ENCODE measurements at places on chromosomes 2 and 18.

DNA sequence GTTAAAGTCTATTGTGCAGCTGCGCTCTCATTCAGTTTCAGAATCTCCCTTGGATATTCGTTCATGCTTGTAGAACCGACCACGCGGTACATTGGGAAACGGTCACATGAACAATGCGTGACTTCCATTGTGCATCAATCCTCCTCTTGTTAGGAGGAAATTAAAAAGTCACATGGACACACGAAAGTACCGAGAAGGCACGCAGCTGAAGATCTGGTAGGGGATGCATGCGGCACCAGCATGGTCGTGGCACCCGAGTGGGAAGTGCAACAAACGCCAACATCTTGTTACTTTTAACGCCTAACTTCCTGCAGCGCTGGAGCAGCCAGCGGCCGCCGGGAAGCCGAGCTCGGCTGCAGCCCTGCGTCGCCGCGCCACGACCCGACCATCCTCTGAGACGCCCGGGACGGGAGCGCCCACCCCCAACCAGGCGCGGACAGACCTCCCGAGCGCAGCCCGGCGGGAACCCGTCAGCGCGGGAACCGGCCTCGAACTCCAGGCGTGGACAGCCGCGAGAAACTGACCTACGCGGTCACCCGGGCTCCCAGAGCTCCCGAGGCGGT lies 412 bp downstream of the OSBPL1A start:
- DNase-seq, result peak; percentile 47

DNA sequence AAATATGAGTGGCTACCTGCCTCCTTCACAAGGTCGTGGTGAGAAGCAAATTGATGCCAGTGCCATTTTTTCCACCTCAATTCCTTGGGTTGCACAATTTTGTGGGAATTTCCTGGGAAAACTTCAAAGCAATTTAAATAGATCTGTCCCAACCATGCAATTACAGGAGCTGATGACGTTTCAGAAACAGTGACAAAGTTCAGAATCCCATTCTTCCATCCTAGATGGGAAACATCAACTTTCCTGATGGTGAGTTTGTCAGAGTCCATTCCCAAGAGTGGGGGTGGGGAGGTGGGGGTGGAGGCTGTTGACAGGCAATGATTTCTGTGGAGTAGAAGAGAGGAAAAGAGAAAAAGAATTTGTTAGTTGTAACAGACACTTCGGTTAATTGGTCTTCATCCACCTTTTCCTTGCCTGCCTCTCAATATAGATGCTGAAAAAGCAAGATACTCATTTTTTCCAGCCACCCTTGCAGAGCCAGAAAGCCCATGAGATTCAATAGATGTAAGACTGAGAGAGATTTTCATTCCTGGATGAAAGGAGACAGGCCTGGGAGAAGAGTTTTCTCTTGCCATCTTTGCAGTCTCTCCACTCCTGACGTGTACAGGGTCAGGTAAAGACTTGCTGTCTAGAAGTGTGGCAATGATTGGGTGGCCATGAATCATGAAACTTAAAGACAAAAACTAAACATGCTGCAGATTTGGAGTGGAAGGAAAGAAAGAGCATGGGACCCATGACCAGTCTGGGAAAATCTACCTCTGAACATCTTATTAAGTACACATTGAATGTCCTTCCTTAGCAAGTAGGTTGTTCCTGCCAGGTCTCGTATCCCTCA lies 47.3 kb downstream of the SOCS6 start:
- DNase-seq, result no peak

DNA sequence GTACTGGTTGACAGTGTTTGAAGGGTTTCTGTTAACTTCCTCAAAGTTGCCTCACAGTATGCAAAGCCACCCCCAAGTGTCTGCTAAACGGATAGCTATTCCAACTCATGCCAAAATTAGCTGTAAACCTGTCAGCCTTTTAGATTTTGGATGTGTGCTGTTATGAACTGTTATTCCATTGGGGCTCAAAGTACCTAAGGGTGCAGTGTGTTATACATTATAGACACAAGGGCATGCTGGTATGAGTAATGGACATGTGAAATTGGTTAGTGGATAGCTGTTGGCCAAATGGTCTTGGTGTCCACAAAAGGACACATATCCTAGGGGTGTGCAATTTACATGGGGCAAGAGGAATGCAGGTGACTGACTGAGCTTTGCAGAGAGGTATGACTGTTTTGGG lies 33.7 kb upstream of the CCBE1 start:
- no peak for DNase-seq

GRCh38 chr18:49708662-49709346 lies 104.5 kb downstream of the ACAA2 start:
- no peak for DNase-seq

- DNase-seq, result no peak
Observed at GRCh38 chr2:63975437-63976124, 43.6 kb downstream of the VPS54 start.

DNA sequence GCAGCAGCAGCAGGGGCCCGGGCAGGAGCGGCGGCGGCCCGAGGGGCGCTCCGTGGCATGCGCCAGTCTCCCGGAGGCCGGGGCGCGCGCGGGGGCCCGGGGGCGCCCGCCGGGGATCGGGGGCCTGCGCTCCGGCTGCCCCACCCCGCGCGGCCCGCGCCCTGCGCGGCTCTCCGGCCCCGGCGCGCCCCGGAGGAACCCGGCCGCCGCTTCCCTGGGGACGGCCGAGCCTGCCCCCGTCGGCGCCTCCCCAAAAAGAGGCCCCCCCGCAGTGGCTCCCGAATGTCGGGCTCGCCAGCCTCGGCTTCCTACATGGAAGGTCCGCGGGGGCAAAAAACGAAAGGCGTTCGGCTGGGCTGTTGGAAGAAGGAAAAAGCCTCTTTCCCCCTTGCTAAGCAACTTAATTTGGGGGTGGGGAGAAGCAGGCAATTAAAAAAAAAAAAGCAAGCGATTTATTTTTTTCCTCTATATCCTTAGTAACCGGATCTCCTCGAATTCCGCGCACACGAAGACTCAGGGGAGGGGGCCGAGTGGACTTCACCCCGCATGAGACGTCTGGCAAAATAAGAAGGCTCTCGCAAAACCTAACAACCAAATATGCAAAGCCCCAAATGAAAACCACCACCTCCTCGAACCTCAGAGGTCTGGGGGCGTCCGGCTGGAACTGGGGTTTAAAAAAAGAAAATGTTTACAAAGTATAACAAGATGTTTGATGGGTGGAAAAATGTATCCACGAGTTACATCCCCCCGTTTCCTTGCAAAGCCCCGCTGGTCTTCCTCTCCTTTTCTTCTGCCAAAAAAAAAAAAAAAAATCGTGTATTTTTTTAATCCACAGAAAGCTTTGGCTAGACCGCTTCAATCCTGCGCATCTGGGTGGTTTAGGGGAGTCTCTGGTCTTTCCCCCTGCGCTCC lies at the start of gene SMAD7:
SMAD7 (minus strand) TSS at position 430 of the 912 bp plus-strand sequence. CDS start 541 bp downstream, outside the sequence.
- DNase-seq, result peak; percentile 27

- no peak for DNase-seq
Observed at GRCh38 chr2:8225266-8225665, 456.6 kb upstream of the ID2 start.

DNA sequence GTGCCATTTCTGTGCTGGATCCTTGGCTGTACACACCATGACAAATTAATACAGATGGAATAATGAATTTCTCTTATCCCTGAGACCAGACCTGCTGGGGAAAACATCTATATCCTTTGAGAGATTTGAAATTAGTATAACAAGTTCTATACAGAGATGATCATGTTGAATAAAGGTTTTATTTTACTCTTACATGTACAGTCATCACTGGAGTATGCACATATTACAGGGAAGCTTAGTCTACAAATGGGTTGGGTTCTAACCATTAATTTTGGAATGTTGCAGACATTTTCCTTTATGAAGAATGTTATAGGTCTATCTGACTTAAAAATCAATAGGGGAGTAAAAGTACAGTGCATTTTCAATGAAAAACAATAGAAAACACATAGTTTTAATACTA lies 29.9 kb upstream of the MMADHC start:
- DNase-seq, result no peak

DNA sequence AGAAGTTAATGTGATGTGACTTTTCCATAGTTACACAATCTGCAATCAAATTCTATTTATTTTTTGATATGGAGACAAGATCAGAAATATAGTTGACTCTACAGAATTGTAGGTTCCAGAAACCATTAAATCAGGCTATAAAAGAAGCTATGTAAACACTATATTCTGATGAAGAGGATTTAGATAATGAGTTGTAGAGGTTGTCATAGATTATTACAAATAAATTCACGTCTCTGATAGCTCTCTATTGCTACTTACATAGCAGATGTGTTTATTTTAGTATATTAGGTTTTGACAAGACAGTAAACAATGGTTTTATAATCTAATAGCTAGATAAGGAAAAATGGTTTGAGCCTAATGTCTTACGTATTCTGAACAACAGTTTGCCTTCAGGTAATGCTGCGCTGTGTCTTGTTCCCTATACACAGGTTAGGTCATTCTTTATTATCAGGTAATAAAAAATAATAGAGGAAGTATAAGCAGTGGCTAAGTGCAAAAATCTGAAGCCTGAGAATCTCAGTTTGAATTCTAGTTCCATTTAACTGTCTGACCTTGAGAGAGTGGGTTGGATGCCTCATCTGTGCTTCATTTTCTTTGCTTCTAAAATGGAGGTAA lies 93.4 kb downstream of the PPP1R1C start:
- no peak for DNase-seq
